ENCODE measurements at places on chromosomes 16 and 17.
A peak's percentile ranks its signal among the peaks of the same experiment; 100 is the strongest.

DNA sequence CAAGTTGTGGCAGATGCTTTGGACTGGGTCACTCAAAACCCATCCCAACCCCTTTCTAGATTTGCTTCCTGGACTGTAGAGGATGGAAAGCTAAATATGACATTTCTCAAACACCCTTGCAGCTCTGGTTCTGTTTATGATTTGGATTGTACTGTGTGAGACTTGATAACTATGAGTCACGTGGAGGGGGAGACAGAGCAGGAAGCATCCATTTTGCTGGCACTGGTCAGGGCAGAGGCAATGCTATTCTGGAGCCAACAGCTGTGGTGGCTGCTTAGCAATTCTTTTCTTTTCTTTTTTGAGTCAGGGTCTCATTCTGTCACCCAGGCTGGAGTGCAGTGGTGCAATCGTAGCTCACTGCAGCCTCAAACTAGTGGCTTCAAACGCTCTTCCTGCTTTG is 13.6 kb upstream of the TERF2 start:
- DNase-seq, result no peak

DNA sequence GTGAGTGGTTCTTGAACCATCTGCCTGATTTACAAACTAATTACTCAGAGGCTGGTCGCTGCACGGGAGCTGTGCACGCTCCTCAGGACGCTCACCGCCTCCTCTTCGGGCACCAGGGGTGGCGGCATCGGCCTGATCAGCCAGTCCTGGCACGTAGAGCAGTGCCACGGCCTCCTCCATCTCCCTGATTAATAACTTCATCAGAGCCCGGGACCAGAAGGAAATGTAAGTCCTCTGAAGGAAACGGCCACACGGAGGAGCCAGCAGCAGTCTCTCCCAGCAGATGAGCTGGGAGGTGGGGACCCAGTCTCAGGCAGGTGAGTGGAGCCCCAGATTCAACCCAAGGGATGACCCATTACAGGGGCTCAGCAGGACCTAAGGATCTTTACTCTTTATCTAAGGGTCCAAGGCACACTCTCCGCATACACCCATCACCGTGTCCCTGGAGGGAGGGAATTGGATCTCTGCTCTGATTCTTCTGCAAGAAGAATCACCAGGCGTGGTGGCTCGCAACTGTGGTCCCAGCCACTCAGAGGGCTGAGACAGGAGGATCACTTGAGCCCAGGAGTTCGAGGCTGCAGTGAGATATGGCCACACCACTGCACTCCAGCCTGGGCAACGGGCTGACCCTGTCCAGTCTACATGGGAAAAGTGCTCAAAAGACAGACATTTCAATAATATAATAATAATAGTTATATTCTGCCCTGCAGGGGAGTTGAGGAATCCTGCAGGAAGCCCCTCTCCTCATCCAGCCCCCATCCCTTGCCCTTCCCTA is 366.5 kb downstream of the SEC14L1 start:
- no peak for DNase-seq

- no peak for DNase-seq
Observed at GRCh38 chr17:4148611-4149308, 5.8 kb downstream of the CYB5D2 start.

- DNase-seq, result no peak
Observed at GRCh38 chr17:68878226-68878885, 76.8 kb downstream of the ABCA8 start.

- no peak for DNase-seq
Observed at GRCh38 chr17:62895320-62896301, 70.4 kb upstream of the TANC2 start.

DNA sequence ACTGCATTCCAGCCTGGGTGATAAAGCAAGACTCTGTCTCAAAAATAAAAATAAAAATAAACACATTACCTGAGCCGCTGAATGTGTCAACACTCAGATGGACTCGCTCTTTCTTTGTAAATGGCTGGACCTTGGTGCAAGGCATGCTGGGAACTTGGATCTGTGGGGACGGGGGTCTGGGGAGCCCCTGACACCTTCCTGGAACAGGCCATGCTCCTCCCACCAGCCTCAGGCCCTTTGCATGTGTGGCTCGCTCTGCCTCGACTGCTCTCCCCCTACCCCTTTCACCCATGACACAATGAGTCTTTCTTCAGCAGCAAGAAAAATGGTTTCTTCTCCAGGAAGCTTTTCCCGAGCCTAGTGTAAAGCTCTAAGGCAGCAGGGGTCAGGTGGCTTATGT is 94.0 kb upstream of the CDH5 start:
- no peak for DNase-seq

GRCh38 chr17:14165616-14166015 is 71.0 kb downstream of the CDRT15 start:
- no peak for DNase-seq

- no peak for DNase-seq
Observed at GRCh38 chr17:9342225-9342624, 233.4 kb downstream of the STX8 start.

- DNase-seq, result no peak
Observed at GRCh38 chr16:22946433-22946832, 132.5 kb downstream of the HS3ST2 start.

GRCh38 chr16:88047462-88047861 is 96.2 kb downstream of the BANP start:
- DNase-seq, result no peak

DNA sequence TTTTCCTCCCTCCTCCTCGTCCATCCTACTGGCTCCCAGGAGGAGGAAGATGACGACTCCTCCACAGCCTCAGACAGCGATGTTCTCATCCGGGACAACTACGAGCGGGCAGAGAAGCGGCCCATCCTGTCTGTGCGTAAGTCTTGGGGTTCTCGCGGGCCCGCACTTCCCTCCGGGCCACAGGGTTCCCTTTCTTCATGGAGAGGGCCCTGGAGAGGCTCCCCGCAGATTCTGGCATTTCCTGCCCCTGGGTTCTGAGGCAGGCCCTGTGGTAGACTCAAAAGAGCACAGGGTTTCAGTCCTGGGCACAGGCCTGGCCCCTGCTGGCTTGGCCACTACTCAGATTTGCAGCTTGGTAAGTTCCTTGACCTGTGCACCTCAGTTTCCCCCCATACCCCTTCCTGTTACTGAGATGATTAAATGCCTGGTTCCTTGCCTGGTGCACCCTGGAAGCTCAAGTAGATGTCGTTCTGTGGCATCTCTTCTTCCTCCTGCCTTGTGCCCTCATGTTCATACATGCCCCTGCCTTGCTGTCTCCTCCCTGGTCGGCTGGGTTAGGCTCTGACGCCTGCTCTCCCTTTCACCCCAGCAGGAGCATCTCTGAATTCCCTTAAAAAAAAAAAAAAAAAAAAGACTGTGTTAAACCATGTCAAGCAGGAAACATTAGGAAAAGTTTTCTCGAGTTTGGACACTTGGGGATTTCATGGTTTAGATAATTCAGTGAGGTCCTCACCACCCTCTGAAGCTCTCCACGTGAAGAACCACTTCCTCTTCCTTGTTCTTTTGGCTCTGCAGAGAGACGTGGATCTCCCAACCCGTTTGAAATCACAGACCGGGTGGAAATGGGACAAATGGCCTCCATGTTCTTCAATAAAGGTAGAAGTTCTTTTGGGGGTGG is 14.3 kb upstream of the NAT9 start:
- no peak for DNase-seq

DNA sequence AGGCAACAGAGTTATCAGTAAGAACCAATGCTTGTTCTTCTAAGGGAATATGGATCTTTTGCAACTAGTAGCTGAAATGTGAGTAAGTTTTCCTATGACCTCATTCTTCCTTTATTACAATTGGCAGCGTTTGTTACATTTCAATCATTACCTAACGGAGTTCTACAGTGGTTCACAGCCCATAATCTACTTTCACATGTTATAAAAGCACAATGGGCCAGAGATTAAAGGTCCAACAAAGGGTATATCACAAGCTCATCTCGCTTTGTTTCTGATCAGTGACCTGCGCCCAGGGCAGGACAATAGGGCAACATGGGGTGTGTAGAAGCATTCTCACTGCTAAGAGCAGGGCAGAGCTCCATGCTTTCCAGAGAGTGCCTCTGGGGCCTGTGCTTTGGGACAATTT is 279.9 kb upstream of the DYNLRB2 start:
- peak; percentile 38 for DNase-seq

All from skin of body (tissue), 3 donors.